ENCODE measurements at places on chromosomes 3 and 15.

DNA sequence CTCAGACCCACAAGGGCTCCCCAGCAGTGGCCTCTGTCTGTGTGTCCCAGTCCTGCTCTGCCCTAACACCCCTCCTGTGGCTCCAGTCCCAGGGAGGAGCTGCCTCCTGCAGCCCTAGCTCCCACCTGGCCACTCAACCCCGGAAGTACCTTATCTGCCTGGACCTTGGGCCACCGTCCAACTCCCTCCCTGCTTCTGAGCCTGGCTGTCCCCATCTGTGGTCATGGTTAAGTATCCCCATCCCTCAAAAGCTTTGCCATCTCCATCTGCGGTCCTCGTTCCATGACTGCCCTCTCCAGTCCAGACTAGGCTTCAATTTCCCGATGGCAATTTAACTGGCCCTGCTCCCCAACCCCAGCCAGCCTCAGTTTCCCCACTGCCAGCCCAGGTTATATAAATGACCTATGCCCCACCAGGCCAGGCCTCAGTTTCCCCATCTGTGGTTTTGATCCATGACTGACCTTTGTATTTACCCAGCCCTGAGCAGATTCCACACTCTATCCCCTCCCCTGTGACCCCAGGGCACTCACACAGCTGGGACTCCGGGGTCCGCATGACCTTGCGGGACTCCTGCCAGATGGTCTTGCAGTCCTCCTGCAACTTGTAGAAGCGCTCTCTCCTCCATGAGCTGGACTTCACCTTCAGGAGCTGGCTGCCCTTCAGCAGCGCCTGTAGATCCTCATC is 9.6 kb downstream of the PLCD1 start:
- no peak for DNase-seq

GRCh38 chr15:70030851-70031250 is 66.9 kb downstream of the TLE3 start:
- no peak for DNase-seq

GRCh38 chr3:149343951-149344350 is 10.5 kb upstream of the TM4SF18 start:
- no peak for DNase-seq

GRCh38 chr3:46902188-46902631 is 24.7 kb downstream of the PTH1R start:
- DNase-seq, result no peak

DNA sequence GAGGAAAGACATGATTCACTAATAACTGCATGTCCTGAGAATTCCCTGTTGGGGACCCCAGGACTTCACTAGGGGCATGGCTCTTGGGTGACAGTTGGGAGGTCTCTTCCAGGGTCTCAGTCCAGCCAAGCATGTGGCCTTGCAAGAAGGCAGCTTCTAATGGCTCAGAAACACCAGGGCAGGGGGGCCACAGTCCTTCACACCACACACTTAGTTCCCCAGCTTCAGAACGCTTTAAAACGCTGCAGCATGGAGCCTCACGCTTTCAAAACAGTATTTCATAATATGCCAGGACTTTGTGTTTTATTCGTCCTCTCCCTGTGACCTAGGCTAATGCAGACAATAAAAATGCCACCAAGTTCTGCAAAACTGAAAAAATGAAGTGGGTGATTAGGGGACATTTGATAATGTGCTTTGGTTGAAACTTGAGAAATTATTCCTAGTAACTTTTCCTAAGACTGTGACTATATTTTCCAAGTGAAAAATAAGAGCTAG is 48.4 kb upstream of the LIMD1 start:
- DNase-seq, result no peak

DNA sequence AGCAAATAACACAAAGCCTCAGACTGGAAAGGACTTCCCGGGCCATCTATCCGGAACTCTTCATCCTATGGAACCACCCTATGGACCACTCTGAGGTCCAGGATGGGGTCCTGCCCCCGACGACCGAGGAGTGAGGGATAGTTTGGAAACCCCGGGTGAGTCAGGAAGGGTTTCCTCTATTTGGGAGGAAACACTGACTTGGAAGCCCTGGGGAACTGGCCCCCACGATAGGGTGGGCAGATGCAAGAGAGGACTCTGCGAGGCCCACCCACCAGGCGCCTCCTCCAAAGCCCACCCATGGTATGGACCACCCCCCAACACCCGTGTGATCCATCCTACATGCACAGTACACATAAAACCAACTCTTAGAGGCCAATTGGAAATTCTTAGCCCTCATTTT is 69.4 kb downstream of the CPN2 start:
- DNase-seq, result no peak

DNA sequence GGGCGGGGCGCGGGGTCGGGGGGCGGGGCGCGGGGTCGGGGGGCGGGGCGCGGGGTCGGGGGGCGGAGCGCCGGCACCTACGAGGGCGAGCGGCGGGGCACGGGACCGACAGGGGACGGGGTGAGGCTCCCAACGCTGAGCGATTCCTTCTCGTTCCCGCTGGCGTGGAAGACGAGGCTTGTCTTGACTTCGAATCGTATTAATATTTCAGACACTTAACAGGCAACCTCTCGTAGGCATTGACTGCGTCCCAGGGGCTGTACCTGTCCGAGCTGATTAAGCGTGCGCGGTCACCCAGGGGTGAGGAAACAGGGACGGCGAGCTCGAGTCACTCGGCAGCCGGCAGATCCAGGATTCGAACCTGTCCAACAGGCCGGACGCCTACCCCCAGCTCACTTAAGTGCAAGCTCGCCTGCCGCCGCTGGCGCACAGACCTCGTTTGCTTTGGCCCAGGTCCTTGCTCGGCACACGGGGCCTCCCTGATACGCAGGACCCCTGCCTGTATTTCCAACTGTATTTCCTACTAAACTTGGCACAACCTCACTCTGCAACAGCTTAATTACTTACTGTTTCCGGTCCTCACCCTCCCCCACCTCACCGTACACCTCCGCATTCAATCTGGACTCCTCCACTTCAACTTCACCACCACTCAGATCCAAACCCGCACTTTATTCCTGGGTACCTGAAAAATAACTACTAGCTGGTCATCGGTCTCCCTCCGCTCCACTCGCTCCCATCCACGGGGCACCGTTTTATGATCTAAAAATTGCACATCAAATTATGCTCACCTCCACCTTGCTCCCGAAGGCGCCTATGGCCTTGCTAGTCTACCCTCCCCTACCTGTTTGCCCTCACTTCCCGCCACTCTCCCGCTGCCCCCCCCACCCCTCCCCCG is 722 bp upstream of the ZXDC start:
- no peak for DNase-seq

DNA sequence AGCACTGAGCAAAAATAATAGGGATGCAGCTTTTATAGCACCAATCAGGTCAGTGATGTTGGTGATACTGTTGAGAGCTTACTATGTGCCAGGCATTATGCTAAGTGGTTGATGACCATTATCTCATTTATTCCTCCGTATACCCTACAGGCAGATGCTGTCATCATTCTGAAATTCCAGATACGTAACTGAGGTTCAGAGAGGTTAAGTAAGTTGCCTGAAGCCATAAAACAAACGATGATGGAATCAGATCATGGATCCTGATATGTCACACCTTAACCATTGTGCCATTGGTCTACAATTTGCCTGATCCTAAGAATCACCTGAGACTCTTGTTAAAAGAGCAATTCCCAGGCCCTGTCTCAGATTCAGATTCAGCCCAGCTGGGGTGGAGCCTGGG is 49.5 kb downstream of the ST6GAL1 start:
- DNase-seq, result no peak

- no peak for DNase-seq
These were observed 855.4 kb upstream of the ARPP21 start for GRCh38 chr3:34783876-34784275.

GRCh38 chr3:125072749-125073389 is 17.1 kb upstream of the HEG1 start:
- DNase-seq, result no peak

DNA sequence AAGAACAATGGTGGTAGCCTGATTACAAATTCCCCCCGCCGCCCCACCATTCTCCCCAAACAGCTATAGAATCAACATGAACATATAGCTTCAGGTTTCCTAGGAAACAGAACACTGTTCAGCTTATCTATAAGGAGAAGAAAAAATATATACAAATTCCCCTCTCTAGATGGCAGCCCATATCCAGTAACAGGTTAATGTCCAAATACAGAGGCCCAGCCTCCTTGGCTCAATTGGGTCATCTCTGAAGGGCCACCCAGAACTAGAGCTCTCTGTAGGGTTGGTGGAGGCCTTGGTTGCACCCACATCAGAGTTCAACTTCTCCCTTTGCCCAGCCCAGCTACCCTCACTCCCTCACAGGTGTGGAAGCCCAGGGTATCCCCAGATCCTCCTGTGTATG is 91.5 kb upstream of the ADAMTS17 start:
- DNase-seq, result no peak

DNA sequence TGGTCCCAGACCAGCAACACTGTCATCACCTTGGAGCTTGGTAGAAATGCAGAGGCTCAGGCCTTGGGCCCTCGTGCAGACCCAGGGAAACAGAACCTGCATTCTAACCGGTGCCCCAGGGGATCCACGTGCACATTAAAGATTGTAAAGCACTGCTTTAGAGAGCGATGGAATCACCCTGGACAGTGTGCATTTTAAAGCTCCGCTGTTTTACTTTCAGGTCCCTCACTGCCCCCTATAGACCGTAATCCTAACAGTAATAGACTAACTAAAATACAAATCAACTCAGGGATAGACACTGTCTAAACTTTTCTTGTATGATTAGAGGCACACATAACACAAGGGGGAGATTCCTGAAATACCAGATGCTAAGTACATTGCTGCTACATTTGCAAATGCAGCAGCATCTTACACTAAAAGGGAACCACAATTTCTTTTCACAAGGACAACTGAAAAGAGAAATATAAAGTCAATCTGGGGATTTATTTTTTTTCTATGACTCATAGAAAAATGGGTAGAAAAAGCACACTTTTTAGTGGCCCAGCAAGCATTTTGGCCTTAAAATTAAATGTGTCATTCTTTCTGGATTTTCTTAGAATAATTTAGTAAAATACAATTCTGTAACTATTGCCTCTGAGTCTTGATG is 10.5 kb upstream of the SH3GL3 start:
- no peak for DNase-seq

DNA sequence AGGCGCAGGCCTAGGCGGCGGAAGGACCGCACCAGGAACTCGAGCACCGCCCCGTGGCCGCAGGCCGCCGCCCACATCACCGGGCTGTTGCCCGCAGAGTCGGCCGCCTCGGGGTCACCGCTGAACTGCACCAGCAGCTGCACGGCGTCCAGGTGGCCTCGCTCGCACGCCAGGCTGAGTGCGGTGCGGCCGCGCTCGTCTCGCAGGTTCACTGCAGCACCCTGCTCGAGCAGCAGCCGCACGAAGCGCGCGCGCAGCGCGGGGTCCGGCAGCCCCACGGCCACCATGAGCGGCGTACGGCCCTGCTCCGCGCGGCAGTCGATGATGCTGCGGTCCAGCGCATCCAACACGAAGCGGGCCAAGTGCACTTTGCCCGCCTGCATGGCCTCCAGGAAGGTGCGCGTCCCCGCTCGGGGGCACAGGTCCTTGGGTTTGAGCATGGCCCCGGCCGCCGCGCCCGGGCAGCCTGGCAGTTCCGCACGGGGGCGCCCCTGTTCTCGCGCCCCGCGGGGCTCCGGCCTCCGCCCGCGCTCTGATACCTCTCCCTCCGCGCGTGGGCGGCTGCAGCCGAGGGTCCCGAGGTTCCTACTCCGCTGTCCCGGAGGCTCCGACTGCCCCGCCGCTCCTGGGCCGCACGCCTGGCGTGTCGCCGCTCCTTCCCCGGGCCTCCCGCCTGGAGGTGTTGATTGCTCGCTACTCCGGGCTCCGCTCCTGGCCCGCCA is 556 bp downstream of the ANKRD63 start:
- no peak for DNase-seq

- DNase-seq, result no peak
These were observed 53.1 kb upstream of the FAM174B start for GRCh38 chr15:92708635-92709034.
